ENCODE measurements at places on chromosomes 5 and 9.

- no peak for DNase-seq
Observed at GRCh38 chr9:16406526-16407225, 463.8 kb downstream of the BNC2 start.

DNA sequence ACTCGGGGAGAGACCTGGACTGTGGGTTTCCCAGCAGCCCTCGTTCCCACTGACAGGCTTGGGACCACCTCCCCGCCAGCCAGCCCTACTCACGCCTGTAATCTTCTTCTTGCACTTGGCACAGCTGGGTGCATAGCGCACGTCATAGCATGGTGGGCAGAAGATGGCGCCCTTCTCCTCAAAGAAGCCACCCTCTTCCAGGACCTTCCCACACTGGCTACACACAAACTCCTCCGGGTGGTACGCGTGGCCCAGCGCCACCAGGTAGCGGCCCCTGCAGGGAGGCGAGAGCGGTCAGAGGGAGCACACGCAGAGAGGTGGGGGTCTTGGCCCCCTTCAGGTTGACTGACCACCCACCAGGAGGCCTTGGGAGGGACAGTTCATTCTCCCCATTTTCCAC, 9.4 kb downstream of the PDLIM7 start:
- no peak for DNase-seq

- no peak for DNase-seq
Observed at GRCh38 chr9:98580956-98581355, 127.8 kb downstream of the GABBR2 start.

- peak; percentile 87 for DNase-seq
Observed at GRCh38 chr5:74042959-74043358, 417.0 kb downstream of the ARHGEF28 start.

DNA sequence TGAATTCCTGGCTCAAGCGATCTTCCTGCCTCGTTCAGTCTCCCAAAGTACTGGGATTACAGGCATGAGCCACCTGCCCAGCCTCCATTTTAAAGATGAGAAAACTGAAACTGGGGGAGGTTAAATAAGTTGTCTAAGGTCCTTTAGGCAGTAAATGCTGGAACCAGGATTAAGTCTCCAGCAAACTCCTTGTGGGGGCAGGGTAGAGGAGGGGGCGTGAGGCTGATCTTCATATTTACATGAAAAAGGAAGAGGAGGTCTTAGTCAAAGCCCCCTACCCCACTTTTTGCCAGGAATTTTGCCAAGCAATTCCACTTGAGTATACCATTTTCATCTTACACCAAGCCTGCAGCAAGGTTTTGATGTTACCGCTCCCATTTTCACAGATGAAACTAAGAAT, 76.6 kb upstream of the NR4A3 start:
- DNase-seq, result no peak

DNA sequence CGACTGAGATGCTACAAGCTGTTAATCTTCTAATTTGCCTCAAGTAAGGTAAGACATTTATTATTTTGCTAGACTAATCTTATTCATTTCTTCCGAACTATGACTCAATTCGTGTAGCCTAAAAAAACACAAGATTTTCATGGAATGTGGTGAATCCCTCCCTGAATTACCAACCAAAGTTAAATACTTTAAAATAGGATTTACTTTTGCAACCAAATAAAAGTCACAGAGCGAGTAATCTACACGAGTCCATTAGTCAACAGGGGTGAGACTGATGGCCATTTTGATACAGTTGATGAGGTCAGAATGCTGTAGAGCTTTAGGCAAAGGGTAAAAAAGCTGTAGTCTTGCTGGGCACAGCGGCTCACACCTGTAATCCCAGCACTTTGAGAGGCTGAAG, 13.1 kb upstream of the BNC2 start:
- DNase-seq, result no peak

DNA sequence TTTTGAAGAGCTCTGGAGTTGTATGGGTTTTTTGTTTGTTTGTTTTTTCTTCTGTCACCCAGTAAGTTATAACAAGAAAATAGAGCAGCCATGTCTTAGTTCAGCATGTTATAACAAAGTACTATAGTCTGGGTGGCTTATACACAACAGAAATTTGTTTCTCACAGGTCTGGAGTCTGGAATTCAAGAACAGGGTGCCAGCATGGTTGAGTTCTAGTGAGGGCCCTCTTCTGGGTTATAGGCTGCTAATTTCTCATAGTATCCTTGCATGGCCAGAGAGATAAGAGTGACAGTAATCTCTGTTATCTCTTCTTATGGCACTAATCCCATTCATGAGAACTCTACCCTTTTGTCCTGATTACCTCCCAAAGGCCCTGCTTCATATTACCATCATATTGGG, 114.7 kb downstream of the GIN1 start:
- no peak for DNase-seq

GRCh38 chr5:32916648-32917047, 205.5 kb downstream of the NPR3 start:
- DNase-seq, result peak; percentile 1

DNA sequence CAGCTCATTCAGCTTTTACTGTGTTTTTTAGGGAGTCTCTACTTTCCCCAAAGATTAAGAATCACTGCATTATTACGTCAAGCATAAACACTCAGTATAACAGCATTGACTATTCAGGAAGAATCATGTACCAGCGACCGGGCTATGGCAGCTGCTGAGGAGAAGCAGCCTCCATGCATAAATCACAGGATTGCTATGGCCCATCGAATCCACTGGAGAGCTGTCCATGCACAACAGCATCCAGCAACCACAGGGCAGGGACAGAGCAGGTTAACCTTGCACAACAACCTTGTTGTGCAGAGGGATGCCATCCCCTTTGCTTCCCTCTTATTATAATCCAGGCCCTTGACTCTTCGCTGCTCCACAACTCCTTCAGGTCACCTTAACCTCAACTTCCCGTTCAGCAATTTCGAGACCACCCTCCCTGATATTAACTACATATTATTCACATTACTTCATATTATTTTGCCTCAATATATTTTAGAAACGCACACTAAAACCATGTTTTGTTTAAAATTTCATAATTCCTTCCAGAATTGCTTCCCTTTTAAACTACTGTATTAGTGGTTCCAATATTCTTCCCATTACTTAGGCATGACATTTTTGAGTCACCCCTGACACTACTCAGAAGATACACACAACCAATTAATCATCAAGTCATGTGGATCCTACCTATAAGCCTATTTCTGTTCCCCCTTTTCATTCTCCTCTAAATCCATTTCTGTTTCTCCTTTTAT, 991 bp downstream of the IARS1 start:
- DNase-seq, result no peak

DNA sequence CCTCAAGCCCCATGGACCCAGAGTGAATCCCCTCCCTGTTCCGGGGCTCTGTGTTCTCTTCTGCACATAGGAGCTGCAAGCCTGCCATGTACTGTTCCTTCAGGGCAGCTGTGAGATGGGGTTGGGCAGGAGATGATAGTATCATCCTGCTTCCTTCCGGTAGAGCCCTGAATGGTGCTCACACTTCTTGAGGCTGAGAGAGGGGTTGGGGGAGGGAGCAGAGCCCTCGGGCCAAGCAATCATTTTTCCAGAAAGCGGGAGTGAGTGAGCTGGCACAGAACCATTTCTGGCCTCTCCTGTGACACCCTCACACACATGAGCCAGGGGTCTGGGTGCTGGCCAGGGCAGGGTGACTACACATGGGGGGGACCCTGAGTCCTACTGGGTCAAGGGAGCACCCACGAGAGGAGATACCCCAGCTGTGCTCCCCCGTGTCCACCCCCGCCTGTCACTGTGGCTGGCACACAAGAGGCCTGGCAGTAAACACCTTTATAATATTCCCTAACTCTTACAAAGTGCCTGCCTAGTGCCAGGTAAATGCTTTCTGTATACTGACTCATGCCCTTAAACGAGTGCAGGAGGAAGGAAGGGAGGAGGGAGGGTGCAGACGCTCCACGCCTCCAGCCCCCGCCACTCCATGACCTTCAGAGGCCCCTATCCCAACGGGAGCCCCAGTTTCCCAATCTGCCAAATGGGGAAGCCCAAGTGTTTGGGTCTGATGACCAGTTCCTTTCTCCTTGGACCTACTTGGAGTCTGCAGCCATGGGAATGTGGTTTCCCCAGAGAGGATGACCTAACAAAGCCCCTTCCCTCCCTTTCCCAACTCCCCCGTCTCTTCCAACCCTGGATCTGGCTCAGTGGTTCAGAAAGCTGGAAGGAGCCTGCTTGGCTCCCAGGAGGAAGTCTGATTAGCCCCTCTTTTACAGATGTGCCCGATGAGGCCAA, 15.5 kb downstream of the AKNA start:
- peak; percentile 57 for DNase-seq

- DNase-seq, result no peak
Observed at GRCh38 chr5:10374046-10375022, 20.8 kb downstream of the MARCHF6 start.

DNA sequence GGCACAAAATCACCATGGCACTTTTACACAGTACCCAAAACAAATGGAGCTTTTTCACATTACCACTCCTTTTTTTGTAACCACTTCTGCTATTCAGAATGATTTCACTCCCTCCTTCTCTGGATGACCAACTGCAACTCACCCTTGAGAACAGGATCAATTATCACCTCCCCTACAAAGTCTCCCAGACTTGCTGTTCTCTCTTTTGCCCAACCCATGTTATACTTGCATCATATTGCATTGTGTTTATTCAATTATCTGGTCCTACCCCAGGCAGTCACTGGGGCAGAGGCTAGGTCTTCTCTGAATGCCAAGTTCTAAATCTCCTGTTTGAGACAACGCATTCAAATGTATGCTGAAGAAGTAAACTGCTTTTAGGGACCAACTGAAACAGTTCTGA, 96.0 kb downstream of the GPR21 start:
- no peak for DNase-seq

GRCh38 chr9:71285191-71285656, 163.8 kb upstream of the TRPM3 start:
- peak; percentile 56 for DNase-seq

GRCh38 chr9:8095672-8096086, 296.1 kb upstream of the DMAC1 start:
- DNase-seq, result no peak

DNA sequence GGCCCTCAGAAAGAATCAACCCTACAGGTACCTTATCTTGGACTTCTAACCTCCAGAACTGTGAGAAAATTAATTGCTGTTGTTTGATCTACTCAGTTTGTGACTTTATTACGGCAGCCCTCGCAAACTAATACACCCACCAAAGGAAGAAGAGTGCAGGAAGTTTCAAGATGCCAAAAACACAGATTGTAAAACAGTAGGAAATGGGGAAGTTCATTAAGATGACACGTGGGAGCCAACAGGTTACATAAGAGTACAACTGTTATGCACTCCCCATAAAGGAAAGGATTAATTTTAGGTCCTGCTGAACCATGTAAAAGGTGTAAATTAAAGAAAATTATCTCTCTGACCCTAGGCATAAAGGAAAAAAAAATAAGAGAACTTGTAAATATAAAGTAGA, 294.3 kb downstream of the EPB41L4A start:
- no peak for DNase-seq

DNA sequence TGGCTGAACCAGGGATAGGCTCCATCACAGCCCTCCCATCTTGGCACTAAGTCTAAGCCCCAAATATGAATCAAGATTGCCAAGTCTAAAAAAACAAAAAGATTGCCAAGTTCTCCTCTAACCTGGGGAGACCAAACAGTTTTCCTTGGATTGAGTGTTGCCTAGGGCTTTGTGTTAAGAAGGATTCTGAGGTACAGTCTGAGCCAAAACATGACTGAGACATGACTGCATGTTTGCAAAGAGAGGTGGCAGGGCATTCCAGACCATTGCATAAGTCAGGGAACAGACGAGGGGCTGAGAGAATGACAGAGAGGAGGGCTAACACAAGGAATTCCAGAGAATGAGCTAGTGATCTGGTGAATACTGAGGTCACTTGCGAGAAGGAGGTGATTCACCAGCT, 11.4 kb downstream of the LAMC3 start:
- peak; percentile 61 for DNase-seq

GRCh38 chr5:172044631-172045314, 38.3 kb upstream of the FBXW11 start:
- DNase-seq, result no peak

- DNase-seq, result no peak
Observed at GRCh38 chr5:96822686-96823459, 15.1 kb upstream of the ERAP1 start.

DNA sequence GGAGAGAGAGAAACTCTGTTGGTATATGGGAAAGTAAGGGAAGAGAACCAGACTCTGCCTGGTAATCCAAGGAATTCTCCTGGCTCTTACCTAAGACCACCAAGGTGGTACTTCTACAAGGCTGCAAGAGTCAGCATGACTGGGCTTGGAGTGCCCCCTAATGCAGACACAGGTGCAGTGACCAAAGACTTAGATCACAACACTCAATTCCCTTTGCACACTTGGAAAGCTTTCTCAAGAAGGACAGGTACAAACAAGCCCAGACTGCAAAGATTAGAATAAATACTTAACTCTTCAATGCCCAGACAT, 25.2 kb downstream of the UGT3A2 start:
- no peak for DNase-seq

DNA sequence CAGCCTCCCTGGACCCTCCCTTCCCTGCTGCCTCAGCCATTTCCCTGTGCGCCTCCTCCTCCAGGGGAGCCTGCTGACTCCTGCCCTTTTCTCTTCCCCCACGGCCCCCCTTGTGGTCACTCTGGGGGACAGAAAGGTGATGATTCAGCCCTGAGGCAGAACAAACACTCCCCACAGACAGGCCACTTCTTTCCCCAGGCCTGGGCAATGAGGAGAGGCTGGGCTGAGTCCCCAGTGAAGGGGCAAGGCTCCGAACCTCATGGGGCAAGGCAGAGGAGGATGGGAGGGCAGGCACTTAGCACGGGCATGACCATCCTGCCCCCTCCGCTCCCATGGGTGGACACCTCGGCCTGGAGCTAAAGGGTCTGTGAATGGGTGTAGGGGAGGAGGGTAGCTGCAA, 21.0 kb downstream of the CSF1R start:
- peak; percentile 70 for DNase-seq

DNA sequence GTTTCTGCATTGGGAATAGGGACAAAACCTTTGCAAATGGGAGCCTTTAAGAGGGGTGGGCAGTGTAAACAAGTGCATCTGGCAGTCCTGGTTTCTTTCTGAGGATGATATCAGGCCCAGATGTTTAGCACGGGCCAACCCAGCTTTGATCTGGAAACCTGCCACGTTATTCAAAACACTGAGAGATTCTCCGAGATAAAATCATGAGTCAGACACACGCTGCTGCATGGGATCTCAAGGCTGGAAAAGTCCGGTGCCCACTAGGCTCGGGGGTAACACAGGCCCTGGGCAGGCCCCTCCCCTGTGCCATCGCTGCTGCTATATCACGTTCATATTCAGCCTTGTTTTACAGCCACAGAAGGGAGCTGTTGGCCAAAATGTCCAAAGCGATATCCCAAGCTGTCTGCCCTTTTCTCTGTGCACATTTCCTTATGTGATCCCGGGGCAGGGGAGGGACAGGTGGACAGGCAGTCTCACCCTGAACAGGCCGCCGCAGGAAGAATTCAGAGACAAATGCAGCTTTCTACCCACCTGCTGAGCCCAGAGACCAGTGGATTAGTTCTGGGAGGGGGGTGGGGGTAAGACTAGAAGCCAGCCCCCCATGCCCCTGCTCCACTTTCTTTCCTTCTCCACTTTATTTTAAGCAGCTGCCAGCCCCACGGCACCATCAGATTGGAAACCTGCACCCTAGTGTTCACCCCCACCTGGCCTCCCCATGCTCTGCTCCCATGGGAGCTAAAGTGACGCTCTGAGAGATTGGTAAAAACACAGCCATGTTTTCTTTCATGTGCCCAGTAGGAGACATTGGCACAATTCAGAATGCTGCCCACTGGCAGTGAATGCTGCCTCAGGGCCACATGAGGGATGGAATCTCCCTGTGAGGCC, 63.1 kb downstream of the TMOD1 start:
- DNase-seq, result peak; percentile 83

GRCh38 chr5:43074987-43075318, 34.8 kb upstream of the ANXA2R start:
- no peak for DNase-seq
